ENCODE measurements at places on chromosomes 12 and 14.

- DNase-seq: no peak
These were observed 3.8 kb downstream of the TXNRD1 start for GRCh38 chr12:104219361-104219892.

- DNase-seq: no peak
These were observed 110.5 kb upstream of the FUT8 start for GRCh38 chr14:65301862-65302539.

DNA sequence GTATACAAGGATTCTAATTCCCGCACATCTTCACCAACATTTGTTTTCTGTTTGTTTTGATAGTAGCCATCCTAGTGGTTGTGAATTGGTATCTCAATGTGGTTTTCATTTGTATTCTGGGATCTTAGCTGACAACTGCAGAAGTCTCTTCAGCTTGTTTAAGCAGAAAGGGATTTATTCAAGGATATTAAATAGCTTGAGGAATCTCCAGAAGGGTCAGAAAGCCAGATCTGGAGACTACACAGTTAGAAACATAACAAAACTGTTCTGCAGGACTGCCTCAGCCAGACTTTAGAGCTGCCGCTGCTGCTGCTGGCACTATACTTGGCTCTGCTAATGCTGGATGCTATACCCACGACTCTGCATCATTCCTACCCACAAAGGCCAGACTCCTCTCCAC lies 13.4 kb upstream of the CDKL1 start:
- DNase-seq: no peak

DNA sequence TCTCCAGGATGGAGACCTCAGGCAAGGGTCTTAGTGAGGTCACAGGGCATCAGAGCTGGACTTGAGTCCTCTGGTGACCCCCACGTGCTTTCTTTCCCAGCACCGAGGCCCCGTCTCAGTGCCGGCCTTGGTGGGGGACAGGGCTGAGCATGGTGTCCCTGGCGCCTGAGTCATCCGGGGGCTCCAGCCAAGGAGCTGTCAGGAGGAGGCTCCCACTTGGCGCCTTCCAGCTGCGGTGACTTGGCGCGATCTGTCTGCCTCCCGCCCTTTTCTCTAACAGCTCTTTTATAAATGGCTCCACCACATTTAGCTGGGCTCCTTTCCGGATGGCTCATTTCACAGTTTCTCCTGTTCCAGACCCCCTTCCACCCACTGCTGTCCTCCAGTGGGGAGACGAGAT lies 60.4 kb downstream of the PRMT8 start:
- DNase-seq: no peak

DNA sequence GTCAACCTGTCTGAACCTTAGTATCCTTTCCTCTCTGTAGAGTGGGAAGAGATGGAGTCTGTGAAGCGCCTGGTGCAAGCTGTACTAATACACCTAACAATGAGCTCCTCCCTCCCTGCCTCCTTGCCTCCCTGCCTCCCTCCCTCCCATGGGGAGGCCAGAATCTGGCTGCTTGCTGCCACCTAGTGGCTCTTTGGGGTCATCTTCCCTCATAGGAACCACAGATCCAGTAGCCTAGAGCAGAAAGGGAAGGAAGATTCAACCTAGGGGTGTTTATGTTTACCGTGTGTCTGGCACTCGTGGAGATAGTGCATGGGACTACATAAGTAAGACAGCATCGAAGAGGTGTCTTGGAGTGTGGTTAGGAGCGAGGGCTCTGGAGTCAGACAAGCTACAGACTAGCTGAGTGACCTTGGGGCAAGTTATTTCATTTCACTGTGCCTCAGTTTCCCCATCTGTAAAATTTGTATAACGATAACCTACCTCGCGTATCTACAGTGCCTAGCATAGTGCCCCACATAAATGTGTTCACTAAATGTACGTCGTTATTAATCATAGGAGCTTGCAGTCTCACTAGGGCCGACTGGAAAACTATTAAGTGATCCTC lies 35.5 kb upstream of the TSPAN9 start:
- DNase-seq: peak; percentile 66

DNA sequence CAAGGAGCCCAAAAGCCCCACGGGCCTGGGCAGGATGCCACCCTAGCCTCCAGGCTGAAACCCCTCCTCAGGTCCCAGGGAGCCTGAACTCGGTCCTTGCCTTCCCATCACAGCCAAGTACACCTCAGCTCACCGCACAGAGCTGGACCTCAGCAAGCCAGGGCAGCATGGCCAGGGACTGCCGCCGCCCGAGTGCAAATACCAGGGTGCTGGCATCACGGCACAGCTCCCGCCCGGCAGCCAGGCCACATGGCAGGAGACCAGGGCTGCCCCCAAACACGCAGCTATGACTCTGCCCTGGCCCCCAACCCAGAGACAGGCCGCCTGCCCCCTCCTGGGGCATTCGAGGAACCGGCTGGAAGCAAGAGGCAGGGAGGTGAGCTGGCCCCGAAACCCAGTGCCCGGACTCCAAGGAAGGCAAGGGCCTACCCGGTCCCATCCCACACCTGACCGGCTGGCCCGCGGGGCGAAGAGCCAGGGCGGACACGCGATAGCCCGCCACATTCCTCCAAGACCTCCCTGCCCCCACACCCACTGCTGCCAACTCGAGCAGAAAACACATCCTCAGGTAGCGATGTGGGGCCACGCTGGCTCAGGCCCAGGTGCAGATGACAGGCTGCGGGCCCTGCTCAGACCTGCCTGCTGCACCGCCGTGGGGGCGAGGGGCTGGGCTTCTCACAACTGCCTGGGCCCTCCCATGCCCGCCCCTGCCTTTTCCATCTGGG lies 2.7 kb downstream of the JAG2 start:
- no peak for DNase-seq

DNA sequence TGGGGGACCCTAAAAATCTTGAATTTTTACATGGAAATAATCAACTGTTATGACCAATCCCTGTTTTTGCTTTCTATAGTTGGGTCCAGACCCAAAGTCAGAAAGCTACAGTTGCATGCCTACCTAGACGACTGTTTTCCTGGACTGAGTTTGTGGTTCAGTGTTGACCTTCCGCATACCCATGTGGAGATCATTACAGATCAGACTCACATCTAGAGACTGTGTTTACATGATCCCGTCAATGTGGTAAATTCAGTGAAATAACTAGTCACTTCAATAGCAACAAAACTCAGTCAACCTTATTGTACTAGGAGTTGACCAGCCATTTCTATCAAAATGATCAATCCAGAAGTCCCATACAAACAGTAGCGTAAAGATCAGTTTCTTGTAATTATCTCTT lies 257.6 kb downstream of the EGLN3 start:
- no peak for DNase-seq

GRCh38 chr14:27190296-27190695 lies 592.5 kb upstream of the NOVA1 start:
- DNase-seq: no peak

GRCh38 chr12:105231396-105231795 lies 4.6 kb downstream of the APPL2 start:
- no peak for DNase-seq

GRCh38 chr12:28966046-28966780 lies 182.9 kb upstream of the FAR2 start:
- no peak for DNase-seq

- DNase-seq: no peak
These were observed 153.3 kb downstream of the FSCB start for GRCh38 chr14:44353805-44354204.

GRCh38 chr14:102922490-102923200 lies at the start of gene AMN:
TSS of gene AMN (plus strand) at chr14:102922663. CDS start at chr14:102922689, 26 bp downstream.
- peak; percentile 39 for DNase-seq

GRCh38 chr14:47596232-47596631 lies 79.2 kb downstream of the MDGA2 start:
- DNase-seq: no peak

- DNase-seq: no peak
These were observed 11.7 kb downstream of the ITPR2 start for GRCh38 chr12:26821212-26821701.

DNA sequence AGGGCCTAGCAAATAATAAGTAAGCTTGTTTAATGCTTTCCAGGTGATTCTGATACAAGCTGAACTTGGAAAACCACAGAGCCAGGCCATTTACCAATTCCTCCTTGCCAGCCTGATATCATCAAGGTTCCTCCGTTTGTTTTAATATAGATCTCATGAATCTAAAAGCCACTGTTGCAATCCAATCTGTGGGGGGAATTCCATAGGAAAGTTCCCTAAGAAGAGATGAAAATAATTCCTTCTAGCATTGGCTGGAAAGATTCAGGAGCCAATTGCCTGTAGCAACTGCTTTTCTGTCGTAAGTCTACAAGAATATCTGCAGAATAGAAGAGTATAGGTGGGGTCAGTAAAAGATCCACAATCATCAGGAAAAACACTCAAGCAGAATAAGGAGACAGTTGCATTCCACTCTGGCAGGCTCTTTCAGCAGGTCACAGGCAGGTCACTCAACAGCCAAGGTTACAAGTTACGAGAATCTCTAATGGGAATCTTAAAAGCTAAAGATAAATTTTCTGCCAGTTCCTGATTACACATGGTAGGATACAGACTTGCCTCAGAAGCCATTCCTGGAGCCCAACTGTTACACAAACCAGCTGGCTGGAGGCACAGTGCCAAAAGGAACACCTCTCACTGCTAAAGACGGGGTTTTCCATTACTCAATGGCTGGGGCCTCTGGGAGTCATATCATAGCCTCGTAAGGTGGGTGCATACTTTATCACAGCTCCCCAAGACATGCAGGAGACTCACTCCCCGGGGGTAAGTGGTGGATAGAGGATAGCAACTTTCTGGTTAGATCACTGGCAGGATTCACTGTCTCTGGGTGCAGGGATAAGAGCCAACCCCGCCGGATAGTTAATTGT lies 43.6 kb downstream of the FGD6 start:
- DNase-seq: no peak

GRCh38 chr12:73301530-73301929 lies 1029.4 kb downstream of the TRHDE start:
- no peak for DNase-seq

DNA sequence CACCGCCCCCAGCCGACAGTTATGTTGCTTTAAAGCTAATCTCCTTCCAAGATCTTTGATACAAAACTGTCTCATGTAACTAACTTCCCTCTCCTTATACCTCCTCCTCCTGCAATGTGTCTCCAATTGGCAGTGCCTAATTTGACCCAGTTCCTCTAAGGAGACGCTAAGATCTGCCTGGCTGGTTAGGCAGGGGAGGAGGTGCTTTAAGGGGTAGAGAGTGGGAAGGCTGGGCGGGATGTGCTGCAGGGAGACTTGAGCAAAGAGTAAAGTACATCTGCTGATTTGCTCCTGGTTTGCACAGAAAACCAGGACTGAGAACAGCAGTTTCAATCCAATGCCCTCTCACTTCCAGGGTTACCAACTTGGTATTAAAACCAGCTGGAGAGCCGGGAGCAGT lies 7.4 kb upstream of the IKZF4 start:
- no peak for DNase-seq

GRCh38 chr12:110921262-110921661 lies 883 bp upstream of the MYL2 start:
- DNase-seq: no peak

DNA sequence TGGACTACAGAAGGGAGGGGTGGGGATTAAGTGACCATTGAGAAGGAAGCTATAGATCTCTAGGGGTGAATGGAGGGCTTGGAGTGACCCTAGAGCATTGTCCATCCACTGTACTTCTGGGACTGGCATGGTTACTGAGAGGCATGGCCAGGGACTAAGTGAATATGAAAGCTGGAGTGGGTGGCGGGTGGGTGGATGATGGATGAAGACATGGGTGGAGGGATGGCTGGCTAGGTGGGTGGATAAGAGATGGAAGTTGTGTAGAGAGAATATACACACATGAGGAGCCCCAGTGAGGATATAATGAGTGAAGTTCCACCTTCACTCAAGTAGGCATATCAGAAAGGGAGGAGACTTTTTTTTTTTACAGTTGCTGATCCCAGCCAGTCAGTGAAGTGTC lies 65.5 kb upstream of the NRXN3 start:
- DNase-seq: no peak

DNA sequence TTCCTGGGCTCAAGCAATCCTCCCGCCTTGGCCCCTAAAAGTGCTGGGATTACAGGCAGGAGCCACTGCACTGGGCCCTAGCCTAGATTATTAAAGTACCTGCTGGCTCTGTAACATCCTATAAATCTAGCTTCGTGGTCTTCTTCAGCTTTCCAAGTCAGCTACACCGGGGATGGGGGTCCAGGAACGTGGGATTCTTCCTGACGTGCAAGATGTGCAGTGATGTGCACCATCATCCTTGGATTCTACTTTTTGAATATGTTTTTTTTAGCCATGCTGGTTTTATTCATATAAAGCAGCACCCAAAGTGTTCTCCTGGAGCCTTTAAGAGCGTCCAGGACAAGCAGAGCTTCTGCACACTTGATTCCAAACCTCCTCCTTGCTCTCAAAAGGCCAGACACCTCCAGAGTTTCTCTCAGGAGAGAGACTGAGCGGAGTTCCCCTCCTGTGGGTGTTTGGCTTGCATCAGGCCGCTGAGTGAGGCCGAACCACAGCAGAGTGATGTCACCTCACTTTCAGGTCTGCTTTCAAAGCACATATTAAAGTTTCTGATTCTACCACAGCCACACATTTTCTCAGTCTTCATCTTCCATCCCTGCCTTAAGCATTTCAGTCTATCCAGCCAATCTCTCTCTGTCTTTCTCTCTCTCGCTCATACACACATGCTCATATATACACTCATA lies 33.4 kb downstream of the VCPKMT start:
- peak; percentile 86 for DNase-seq

DNA sequence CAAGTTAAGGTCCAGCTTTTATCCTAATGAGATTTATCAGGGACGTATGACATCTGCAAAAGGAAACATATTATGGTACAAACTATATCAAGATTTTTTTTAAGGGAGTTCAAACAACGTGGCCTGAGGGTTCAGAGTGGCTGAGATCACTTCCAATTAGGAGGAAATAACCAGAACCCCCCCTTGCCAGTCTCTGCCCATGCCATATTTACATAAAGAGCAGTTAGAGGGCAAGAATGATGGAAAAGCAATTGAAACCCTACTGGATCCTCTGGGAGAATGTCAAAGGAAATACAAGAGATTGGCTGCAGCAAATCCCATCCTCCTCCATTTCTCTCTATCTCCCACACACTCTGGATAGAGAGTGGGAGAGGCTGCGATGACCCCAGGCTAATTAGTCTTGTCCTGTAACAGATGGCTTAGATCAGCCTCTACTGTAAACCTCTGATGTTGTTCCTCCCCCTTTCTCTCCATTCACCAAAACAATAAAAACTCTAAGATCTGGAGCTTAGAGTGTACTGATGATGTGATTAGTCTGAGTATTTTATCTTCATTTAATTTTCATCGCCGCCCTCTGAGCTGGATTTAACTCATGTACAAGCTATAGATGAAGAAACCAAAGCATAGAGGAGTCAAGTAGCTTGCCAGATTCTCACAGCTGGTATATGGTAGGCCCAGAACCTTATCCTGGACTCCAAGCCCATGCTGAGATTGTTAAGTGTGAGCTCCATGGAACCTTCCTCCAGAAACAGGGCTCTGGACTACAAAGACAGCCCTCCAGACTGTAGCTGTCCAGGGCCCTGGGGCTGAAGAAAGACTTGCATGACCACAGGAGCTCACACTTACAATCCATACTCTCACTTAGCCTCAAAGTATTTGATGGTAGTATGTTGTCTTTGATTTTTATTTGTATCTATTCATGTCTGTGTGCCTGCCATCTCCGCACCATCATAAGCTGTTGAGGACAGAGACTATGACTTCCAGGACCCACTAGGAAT lies 54.1 kb upstream of the GNG2 start:
- DNase-seq: no peak

- DNase-seq: no peak
These were observed 480.2 kb upstream of the FBXO33 start for GRCh38 chr14:39912192-39913100.

All from stimulated activated naive CD8-positive, alpha-beta T cell treated with anti-CD3 and anti-CD28 coated beads, Interleukin-15, Interleukin-2, amounts not matched to agents 100 U/mL and 50 U/mL, for 24 hours (primary cell).